Tongue (tissue), 3 donors: ENCODE measurements at places on chromosomes 11 and 22. TPM values are rescaled to one million over a fixed set of nuclear protein-coding genes. Genes with fewer than 3 reads are reported as not detected.

The APOL3 gene
- 17.1 TPM for total RNA-seq

DNA sequence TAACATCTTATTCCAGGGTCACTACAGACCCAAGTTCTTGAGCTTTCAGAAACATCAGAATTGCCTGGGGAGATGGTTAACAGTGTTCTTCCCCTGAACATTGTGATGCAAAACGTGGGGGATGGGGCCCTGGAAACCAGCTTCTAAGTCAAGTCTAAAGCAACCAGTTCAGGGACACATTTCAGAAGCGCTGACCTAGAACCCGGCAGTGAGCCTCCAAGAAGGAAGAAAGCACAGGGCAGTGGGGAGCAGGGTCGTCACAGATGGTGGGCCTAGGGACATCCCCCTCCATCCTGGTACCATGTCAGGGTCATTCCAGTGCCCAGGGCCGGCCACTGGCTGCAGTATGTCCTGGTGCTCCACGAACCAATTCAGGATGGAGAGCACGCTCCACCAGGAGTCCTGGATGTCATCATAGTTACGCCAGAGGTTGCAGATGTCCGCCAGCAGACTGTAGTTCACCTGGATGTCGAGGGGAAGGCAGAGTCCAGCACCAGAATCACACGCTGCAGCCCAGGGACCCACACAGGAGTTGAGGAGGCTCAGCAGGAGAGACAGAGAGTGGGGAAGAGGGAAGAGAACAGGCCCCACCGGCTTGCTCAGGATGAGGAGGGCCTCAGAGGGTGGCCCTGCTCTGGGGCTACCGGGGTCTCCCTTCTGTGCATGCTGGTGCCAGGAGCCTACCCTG is 5.0 kb downstream of the NAGA start:
- DNase-seq = no peak

DNA sequence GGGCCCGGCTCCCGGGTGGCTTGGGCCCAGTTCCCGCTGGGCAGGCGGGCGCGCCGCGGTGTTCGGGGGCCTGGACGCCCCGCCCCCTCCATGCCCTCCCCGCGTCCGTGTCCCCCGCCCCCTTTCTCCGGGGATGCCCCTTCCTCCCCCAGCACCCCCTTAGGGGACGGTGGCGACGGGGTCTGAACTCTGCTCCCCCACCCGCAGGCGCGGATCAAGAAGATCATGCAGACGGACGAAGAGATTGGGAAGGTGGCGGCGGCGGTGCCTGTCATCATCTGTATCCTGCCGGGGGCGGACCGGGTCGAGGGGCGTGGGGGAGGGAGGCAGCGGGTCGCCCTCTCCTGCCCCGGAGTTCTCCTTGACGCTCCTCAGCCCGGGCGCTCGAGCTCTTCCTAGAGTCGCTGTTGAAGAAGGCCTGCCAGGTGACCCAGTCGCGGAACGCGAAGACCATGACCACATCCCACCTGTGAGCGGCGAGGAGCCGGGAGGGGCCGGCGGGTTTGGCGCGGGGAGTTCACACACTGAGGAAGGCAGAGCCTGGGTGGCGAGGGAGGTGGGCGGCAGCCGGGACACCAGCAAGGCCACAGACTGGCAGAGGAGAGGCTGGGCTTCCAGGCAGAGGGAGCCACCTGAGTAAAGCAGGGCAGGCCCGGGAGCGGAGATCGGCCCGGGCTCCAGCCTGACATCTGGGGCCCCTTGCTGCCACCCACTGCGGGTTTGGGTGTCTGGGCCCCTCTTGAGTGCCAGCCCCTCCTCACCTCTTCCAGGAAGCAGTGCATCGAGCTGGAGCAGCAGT is 546 bp downstream of the DRAP1 start:
- no peak for DNase-seq

DNA sequence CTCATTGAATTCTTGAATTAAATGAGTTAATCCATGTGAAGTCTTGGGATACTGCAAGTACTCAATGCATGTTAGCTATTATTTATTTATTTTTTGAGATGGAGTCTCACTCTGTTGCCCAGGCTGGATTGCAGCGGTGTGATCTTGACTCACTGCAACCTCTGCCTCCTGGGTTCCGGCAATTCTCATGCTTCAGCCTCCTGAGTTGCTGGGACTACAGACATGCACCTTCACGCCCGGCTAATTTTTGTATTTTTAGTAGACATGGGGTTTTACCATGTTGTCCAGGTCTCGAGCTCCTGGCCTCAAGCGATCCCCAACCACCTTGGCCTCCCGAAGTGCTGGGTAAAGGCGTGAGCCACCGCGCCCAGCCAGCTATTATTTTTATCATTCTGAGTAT is 9.4 kb downstream of the MMP7 start:
- no peak for DNase-seq

DNA sequence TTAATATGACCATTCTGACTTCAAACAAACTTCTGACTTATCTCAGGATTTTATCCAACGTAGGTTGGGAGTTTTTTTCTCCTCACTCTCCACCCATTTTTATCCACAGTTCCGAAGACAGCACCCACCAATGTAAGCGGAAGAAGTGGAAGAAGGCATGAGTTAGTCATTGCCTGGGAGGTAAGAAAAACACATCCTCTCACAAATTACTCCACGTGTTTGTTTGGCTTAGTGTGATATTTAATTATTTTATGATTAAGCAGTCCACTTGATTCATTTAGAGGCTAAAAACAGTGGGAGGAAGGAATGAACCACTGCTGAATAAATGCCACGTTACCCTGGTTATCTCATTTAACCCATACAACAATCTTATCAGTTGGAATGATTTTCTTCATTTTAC is 389.6 kb upstream of the ARHGAP42 start:
- no peak for DNase-seq

- no peak for DNase-seq
These were observed 5.4 kb downstream of the TANGO2 start for GRCh38 chr22:20026204-20026908.

DNA sequence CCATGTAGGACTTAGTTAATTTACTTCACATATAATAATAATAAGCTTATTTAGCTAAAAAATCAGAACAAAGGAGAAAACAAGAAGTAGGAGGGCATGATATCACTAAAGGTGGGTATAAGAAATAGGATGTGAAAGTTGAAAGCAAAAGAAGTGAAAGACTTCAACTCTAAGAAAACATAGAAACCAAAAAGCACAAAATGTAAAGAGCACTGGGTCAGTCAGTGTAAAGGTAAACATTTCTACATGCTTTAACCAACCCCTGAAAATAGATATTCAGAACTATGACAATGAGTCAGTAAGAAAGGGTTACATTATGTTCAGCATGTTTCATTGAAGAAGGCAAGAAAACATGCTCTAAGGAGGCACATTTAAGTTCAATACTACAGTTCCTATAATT is 298.8 kb downstream of the SWAP70 start:
- DNase-seq = no peak

The SCGB1C1 gene
- total RNA-seq = not detected

The KCNK4 gene
- total RNA-seq = not detected

GRCh38 chr22:44520465-44521094 is 22.5 kb upstream of the RTL6 start:
- DNase-seq = no peak

The FZD4 gene
- 59.5 TPM for total RNA-seq

- peak; percentile 67 for DNase-seq
These were observed 99.1 kb downstream of the CD44 start for GRCh38 chr11:35237860-35238715.

The SPA17 gene
- 4.5 TPM for total RNA-seq

DNA sequence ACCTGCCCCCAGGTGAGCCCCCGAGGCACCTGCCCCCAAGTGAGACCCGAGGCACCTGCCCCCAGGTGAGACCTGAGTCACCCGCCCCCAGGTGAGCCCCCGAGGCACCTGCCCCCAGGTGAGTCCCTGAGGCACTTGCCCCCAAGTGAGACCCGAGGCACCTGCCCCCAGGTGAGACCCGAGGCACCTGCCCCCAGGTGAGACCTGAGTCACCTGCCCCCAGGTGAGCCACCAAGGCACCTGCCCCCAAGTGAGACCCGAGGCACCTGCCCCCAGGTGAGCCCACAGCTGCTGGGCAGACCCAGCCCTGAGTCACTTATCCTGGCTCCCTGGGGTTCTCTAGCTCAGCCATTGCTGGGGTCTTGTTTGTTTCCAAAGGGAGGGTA is 36.2 kb downstream of the MUC5B start:
- no peak for DNase-seq

- DNase-seq = no peak
These were observed 13.6 kb downstream of the DGCR8 start for GRCh38 chr22:20093418-20094196.

- no peak for DNase-seq
These were observed 189.7 kb downstream of the GUCY1A2 start for GRCh38 chr11:106828576-106828975.

The MUC2 gene
- 1.8 TPM for total RNA-seq
